RCC 7860 (cell line): ENCODE measurements at places on chromosomes 16 and 17.

GRCh38 chr17:71966459-71967313 is 154.1 kb upstream of the SOX9 start:
- no peak for DNase-seq

- DNase-seq, result no peak
These were observed 8.3 kb upstream of the GALK1 start for GRCh38 chr17:75773121-75773807.

DNA sequence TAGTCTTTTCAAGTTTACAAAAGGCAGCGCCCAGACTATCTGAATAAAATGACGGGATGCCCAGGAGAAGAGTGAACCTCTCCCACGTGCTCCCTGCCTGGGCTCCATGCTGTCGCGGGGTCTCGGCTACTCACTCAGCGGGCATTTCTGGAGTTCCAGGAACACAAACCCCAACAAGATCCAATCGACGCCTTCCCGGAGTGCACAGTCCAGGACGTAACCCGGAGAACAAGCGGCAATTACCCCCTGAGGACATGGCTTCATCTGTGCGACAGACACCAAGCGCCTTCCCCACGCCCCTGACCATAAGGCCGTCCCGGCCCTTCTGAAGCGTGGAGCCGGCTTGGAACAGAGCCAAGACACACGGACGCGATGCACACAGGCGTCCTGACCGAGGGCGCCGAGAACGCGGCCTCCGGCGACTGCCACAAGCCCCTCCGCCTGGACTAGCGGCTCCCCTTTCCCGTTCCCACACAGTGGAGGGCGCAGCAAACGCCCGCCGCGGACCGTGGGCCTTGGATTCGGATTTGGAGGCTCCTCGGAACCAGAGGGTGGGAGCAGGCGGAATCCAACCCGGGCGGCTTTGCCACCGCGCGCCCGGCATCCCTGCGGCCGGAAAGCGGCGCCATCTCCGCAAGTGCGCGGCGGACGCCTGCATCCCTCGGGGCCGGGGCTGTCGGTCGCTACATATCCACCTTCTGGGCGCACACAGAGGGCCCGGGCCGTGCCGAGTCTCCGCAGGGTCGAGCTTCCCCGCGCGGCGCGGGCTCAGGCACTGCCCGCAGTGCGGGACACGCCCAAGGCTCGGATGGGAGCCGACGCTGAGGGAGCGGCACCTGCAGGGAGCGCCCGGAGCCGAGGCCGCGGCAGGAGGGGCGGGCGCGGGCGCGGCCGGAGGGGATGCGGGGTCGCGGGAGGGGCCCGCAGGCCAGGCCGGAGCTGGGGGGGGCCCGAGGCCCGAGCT is 725 bp downstream of the ABCA3 start:
- DNase-seq, result no peak

- no peak for DNase-seq
These were observed 35.0 kb downstream of the CRISPLD2 start for GRCh38 chr16:84854759-84855158.

GRCh38 chr16:29742683-29743275 is 3.0 kb downstream of the C16orf54 start:
- no peak for DNase-seq

DNA sequence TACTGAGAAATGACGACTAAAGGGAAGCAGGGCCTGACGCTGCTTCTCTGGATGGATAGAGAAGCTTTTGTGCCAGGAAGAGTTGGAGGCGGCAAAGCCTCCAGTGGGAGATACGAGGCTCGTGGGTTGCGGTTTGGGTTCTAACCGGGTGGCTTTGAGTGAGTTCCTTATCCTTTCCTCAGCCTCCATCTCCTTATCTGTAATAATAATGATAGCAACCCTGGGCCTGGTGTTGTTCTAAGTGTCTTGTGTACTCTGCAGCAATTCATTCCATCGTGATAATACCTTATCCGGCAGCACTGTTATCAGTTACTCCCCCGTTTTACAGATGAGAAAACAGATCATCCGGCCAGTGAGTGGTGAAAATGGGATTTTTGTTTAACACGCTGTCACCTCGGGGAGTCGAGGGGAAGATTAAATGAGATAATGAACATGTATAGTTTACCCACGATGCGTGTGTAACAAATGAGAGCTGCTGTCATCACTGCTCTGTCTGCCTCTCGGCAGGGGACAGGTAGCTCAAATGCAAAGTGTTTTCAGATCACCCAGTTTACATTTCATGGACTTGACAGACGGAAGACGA is 52.0 kb upstream of the LHX1 start:
- no peak for DNase-seq
